Stimulated activated CD8-positive, alpha-beta memory T cell treated with anti-CD3 and anti-CD28 coated beads, Interleukin-2, amount 100 ng/mL, for 1 hour (primary cell): ENCODE measurements at places on chromosomes 6 and 20.

- no peak for DNase-seq
Observed at GRCh38 chr20:34100576-34100975, 11.5 kb downstream of the EIF2S2 start.

GRCh38 chr6:161374971-161375873, 101.4 kb upstream of the AGPAT4 start:
- DNase-seq, result no peak

- no peak for DNase-seq
Observed at GRCh38 chr6:16145038-16145437, 16.2 kb downstream of the MYLIP start.

GRCh38 chr20:14853079-14853478, 515.7 kb upstream of the FLRT3 start:
- no peak for DNase-seq
